Psoas muscle (tissue), 8 donors: ENCODE measurements at places on chromosomes 7 and 10. TPM values are rescaled to one million over a fixed set of nuclear protein-coding genes. Genes with fewer than 3 reads are reported as not detected.

The SRPK2 gene
- 36.9 TPM for total RNA-seq

The GCK gene
- not detected for total RNA-seq

The ACTA2 gene
- 51.0 TPM for total RNA-seq

The PHYHIPL gene
- 0.08 TPM for total RNA-seq

The PRKG1 gene
- 49.0 TPM for total RNA-seq

The CALML3 gene
- not detected for total RNA-seq

The SEMA4G gene
- 0.74 TPM for total RNA-seq

The WDFY4 gene
- total RNA-seq = 1.3 TPM

The MRLN gene
- 87.4 TPM for total RNA-seq

The EMX2 gene
- total RNA-seq = 0.92 TPM

The ARHGAP22 gene
- 1.3 TPM for total RNA-seq

DNA sequence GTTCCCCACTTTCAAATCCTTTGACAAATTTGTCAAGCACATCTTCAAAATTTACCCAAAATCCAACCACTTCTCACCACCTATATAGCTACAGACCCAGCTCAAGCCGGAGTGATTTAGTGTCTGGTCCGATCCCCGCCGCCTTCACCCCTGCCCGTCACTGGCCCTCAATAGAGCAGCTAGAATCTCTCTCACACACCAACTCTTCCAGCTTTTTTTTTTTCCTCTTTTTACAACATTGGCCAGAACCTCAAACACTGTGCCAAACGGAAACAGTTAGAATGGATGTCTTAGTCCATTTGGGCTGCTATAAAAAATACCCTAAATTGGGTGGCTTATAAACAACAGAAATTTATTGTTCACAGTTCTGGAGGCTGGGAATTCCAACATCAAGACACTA is 41.1 kb upstream of the TMEM72 start:
- H3K27me3 ChIP-seq = no peaks in the 10 kb centered on the region
- no peak overlapping the region for H3K4me3 ChIP-seq
- H3K4me1 ChIP-seq = peaks cover 3% of the 10 kb centered on the region
- H3K27ac ChIP-seq = no peak overlapping the region
- no peaks in the 10 kb centered on the region for H3K36me3 ChIP-seq
- DNase-seq = no peak

GRCh38 chr7:116224492-116225098 is 14.3 kb downstream of the TES start:
- no peaks in the 10 kb centered on the region for H3K27me3 ChIP-seq
- no peak overlapping the region for H3K4me3 ChIP-seq
- H3K4me1 ChIP-seq = peaks cover 6% of the 10 kb centered on the region
- H3K27ac ChIP-seq = no peak overlapping the region
- no peaks in the 10 kb centered on the region for H3K36me3 ChIP-seq

DNA sequence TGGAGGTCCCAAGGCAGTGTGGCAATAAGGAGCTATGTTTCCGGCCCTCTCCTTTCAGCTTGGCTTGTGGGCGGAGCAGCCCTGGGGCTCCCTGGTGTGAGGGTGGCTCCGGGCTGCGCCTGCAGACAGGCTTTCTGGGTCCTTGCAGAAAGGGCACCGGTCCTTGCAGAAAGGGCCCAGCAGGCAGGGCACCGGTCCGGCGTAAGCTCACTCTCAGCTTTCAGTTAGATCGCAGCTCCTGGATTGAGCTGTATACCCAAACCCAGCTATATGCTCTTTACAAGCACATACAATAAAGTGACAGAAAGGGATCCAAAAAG is 293.8 kb upstream of the SHH start:
- H3K36me3 ChIP-seq = no peaks in the 10 kb centered on the region
- no peak for DNase-seq
- no peaks in the 10 kb centered on the region for H3K27me3 ChIP-seq
- no peak overlapping the region for H3K27ac ChIP-seq
- H3K4me1 ChIP-seq = no peaks in the 10 kb centered on the region

- DNase-seq = peak; percentile 33
- H3K27me3 ChIP-seq = peaks cover 10% of the 10 kb centered on the region
- H3K27ac ChIP-seq = no peak within 1 kb of the TSS
These were observed at the start of gene PTPRZ1 for GRCh38 chr7:121872831-121873288. TSS of gene PTPRZ1 (plus strand) at chr7:121873161. CDS start at chr7:121873500, 339 bp downstream.

GRCh38 chr7:158976849-158977593 is 120.7 kb downstream of the DYNC2I1 start:
- H3K4me1 ChIP-seq = peaks cover 6% of the 10 kb centered on the region
- peak; percentile 80 for DNase-seq
- H3K4me3 ChIP-seq = peak overlapping the region; percentile 42
- H3K36me3 ChIP-seq = no peaks in the 10 kb centered on the region
- H3K27me3 ChIP-seq = no peaks in the 10 kb centered on the region
- H3K27ac ChIP-seq = peak overlapping the region; percentile 41

DNA sequence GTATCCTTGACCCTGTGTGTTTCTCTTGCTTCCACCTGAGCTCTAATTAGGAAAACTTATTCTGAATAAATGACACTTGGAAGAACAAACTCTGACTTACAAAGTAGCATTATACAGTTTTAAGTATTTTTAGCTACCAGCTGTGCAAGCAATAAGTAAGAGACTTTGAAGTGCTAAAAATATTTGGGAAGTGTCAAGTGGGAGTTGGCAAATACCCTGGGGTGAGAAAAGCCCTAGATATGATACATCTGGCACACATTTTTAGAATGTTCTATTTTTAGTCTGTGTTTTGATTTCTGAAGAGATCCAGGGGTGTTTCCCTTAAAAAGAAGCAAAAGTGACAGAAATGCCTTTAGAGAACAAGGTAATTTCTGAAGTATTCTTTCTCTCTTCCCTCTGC is 132.7 kb upstream of the TEX47 start:
- H3K36me3 ChIP-seq = no peaks in the 10 kb centered on the region
- H3K27ac ChIP-seq = no peak overlapping the region
- no peak for DNase-seq

- H3K27ac ChIP-seq = peak overlapping the region; percentile 69
- peaks cover 22% of the 10 kb centered on the region for H3K4me1 ChIP-seq
- no peak for DNase-seq
These were observed 68.6 kb downstream of the MMRN2 start for GRCh38 chr10:86888585-86889381.

- H3K27ac ChIP-seq = peak overlapping the region; percentile 64
- no peaks in the 10 kb centered on the region for H3K27me3 ChIP-seq
- DNase-seq = no peak
These were observed 46.8 kb downstream of the IPMK start for GRCh38 chr10:58220769-58221451.

GRCh38 chr10:132563485-132564248 is 26.1 kb downstream of the INPP5A start:
- no peaks in the 10 kb centered on the region for H3K27me3 ChIP-seq
- H3K4me1 ChIP-seq = peaks cover 19% of the 10 kb centered on the region
- no peak overlapping the region for H3K4me3 ChIP-seq
- no peaks in the 10 kb centered on the region for H3K36me3 ChIP-seq

- DNase-seq = no peak
- H3K4me3 ChIP-seq = no peak overlapping the region
- H3K4me1 ChIP-seq = no peaks in the 10 kb centered on the region
- H3K27me3 ChIP-seq = no peaks in the 10 kb centered on the region
- no peak overlapping the region for H3K27ac ChIP-seq
- no peaks in the 10 kb centered on the region for H3K36me3 ChIP-seq
These were observed 127.9 kb upstream of the STK17A start for GRCh38 chr7:43454936-43455518.

DNA sequence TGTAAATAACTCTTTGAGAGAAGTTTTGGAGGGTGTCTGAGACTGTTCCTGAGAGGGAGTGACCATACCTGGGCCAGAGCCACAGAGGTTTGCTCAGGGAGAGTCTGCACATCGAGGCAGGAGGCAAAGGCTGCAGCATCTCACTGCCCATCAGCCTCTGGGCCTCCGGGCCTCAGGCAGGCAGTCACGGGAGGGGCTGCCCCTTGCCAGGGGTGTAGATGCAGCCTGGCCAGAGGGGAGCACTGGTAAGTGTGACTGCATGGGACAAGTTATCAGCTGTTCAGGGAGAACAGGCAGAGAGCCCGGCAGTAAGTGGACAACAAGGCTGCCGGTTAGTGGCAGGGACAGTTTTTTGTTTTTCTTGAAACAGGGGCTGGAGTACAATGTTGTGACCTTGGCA is 55.9 kb downstream of the ZNF467 start:
- no peaks in the 10 kb centered on the region for H3K27me3 ChIP-seq
- H3K4me3 ChIP-seq = no peak overlapping the region
- H3K27ac ChIP-seq = peak overlapping the region; percentile 70
- H3K36me3 ChIP-seq = no peaks in the 10 kb centered on the region
- peaks cover 47% of the 10 kb centered on the region for H3K4me1 ChIP-seq

- H3K4me3 ChIP-seq = no peak overlapping the region
- no peaks in the 10 kb centered on the region for H3K27me3 ChIP-seq
- H3K4me1 ChIP-seq = no peaks in the 10 kb centered on the region
- no peak overlapping the region for H3K27ac ChIP-seq
- DNase-seq = no peak
These were observed 58.1 kb upstream of the HABP2 start for GRCh38 chr10:113494761-113495160.

- DNase-seq = no peak
- H3K36me3 ChIP-seq = no peaks in the 10 kb centered on the region
- H3K4me1 ChIP-seq = no peaks in the 10 kb centered on the region
- no peak overlapping the region for H3K27ac ChIP-seq
These were observed 19.1 kb upstream of the SOSTDC1 start for GRCh38 chr7:16484453-16485158.

DNA sequence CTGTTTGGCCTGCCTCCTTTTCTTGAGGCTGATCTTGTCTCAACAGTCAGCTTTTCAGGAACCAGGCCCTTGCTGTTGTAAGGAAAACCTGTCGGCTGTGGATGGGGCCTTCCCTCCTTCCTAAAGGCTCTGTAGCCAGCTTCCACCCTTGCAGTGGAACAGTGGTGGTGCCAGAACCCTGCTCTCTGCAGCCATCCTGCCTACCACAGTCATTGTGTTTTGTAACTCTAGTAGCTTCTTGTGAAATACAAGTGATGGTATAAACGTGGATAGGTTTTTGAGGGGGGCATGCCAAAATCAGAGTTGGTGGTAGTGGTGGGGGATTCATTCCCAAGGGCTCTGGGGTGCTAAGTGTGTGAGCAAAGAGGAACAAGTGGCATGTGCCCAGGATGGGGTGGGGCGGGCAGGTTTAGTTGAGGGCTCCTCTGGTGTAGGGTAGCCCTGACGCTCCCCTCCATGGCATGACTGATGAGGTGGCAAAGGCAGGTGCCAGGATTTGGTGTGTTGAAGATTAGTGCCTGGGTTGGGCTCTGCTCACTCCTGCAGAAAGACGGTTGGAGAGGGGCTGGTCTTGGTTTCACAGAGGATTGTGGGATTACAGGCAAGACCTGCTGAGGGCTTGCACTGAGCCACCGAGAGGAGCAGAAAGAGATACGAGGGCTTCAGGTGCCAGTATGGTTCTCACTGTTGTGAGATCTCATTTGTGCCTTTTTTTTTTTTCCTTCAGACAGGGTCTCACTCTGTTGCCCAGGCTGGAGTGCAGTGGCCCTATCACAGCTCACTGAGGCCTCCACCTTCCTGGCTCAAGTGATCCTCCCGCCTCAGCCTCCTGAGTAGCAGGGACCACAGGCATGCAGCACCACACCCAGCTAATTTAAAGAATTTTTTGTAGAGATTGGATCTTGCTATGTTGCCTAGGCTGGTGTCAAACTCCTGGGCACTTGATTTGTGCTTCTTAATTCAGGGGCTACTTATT is 7.4 kb downstream of the TSPAN14 start:
- peaks cover 81% of the 10 kb centered on the region for H3K4me1 ChIP-seq
- peak overlapping the region; percentile 46 for H3K27ac ChIP-seq
- no peaks in the 10 kb centered on the region for H3K27me3 ChIP-seq
- H3K36me3 ChIP-seq = no peaks in the 10 kb centered on the region
- no peak overlapping the region for H3K4me3 ChIP-seq

DNA sequence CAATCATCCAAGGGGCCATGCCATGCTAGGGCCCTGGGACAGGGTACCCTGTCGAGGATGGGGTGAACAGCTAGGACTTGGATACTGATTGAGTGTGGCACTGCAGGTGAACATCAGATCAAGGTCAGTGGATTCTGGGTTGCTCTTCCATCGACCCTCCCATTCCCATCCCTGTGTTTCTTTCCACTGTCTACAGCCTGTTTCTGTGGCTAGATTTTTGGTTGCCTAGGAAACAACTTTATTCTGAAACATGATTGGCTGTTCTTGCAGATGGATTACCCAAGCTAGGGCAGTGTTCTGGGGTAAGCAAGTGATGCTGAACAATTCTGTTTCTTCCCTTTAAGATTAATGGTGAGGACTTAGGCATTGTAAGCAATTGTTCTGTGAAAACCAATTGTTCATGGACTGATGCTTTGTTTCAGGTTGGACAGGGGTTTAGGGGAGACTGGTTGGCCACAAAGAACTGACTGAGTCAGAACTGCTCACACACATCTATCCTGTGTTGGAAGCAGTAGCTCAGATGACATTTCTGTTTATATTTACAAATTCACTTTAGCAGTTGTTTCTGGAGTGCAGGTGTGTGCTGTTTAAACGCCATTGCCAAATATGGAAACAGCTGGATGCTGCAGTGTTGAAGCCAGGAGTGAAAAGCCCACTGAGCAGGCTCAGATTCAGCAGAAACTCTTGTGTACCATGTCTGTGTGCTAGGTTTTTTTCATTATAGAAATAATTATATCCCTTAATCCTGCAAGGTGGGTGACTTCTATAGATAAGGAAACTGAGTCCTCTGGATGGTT is 102.3 kb upstream of the BTBD16 start:
- H3K36me3 ChIP-seq = no peaks in the 10 kb centered on the region
- H3K27ac ChIP-seq = no peak overlapping the region
- H3K4me1 ChIP-seq = peaks cover 34% of the 10 kb centered on the region
- H3K27me3 ChIP-seq = no peaks in the 10 kb centered on the region
- no peak for DNase-seq
- H3K4me3 ChIP-seq = no peak overlapping the region

- peaks cover 91% of the 10 kb centered on the region for H3K4me1 ChIP-seq
- peak overlapping the region; percentile 89 for H3K27ac ChIP-seq
- peaks cover 34% of the 10 kb centered on the region for H3K36me3 ChIP-seq
- H3K4me3 ChIP-seq = peak overlapping the region; percentile 35
These were observed 20.6 kb downstream of the DNAJB6 start for GRCh38 chr7:157357129-157358040.

- peak; percentile 64 for DNase-seq
- H3K27ac ChIP-seq = peak overlapping the region; percentile 97
- peaks cover 16% of the 10 kb centered on the region for H3K4me1 ChIP-seq
- no peaks in the 10 kb centered on the region for H3K36me3 ChIP-seq
- no peaks in the 10 kb centered on the region for H3K27me3 ChIP-seq
These were observed 170.0 kb downstream of the PRKCQ start for GRCh38 chr10:6409971-6410643.

DNA sequence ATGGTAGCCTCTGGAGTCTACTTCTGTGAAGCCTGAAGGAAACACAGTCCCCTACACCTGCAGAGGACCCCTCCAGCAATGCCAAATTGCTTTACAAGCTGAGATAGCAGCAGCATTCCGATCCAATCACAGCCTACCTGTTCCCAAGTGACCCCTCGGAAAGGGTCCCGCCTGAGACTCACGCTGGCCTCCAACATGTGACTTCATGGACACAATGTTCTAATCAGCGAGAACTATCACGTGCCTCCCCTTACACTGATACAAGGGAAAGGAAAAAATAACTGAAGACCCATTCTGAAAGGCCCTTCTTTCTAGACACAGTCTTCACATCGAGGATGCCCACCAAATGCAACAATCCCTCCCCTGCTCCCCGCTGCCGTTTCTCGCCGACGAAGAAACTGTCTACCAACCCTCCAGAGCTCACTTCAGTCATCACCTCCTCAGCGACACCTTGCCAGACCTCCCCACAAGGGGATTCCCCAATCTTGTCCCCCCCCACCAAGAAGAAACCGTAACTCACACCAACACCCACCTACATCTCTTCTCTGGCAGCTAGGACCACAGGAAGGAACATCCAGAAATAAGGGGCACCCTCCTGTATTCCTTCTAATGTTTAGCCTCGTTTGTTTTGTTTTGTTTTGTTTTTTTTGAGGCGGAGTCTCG is 1.8 kb downstream of the SNX8 start:
- no peak for DNase-seq
- no peak overlapping the region for H3K4me3 ChIP-seq
